ENCODE measurements at places on chromosomes 5 and 9.

DNA sequence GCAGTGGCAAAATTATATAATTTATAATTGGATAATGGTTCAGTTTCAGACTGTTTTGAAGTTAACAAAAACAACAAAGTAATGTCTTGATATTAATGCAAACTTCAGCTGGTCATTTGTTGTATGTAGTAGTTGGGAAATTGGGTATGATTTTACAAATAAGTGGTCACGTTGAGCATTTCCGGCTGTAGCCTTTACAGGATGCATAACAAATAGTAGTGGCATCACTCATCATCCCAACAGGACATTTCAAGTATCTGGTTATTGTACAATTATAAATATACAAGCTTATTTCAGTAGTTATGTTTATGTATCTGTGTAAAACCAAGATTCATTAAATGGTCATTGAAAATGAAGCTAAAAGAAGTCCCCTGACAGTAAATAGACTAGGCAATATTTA lies 72.9 kb downstream of the SMIM15 start:
- no peak for DNase-seq

GRCh38 chr5:53934151-53934820 lies 373.8 kb downstream of the NDUFS4 start:
- no peak for DNase-seq

- DNase-seq: no peak
Observed at GRCh38 chr5:137610598-137610997, 111.5 kb upstream of the SPOCK1 start.

GRCh38 chr5:66724349-66725139 lies 128.4 kb downstream of the MAST4 start:
- no peak for DNase-seq

DNA sequence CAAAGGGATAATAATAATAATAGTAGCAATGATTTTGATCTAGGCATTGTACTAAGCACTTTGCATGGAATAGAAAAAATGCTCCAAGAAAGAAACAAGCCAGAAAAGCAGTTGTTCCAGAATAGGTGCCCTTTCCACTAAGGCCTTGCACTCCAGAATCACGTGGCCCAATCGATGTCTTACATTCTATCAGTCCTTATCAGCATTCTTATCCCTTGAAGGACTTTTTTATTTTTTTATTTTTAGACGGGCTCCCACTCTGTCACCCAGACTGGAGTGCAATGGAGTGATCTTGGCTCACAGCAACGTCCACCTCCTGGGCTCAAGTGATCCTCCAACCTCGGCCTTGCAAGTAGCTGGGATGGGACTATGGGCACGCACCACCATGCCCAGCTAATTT lies 36.5 kb downstream of the PDZD2 start:
- DNase-seq: no peak

DNA sequence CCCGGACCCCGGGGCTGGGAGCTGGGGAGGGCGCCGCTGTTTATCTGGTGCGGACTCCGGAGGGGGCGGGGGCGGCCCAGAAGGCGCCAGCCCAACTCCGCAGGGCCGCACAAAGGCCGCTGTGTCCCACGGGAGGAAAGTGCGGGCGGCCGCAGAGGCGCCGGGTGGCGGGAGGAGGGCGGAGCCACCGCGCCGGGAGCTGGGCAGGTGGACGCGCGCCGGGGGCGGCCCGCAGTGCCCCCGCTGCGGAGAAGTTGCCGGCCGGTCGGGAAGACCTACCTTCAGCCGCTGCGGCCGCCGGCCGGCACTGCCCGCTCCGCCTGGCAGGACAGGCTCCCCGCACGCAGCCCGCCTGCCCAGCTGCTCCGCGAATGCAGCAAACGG lies 43.6 kb downstream of the NACC2 start:
- DNase-seq: no peak

GRCh38 chr5:5572010-5572865 lies 149.8 kb downstream of the ICE1 start:
- no peak for DNase-seq

DNA sequence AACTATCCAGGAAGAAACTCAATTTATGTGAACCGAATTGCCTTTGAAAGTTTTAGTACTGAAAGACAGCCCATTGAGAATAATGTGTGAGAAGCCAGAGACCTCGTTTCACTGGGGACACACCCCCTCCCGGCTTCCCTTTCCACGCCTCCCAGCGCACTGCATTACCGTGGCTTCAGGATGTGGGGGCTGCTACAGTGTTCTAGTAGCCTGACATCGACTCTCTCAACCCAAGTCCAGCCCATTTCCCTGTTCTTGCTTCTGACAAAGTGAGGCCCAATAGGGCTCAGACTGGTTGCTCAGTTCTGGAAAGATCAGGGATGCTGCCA lies 3.5 kb downstream of the PAX5 start:
- DNase-seq: no peak

GRCh38 chr5:887947-888637 lies 4.5 kb downstream of the BRD9 start:
- no peak for DNase-seq

GRCh38 chr9:81683238-81683637 lies 6.1 kb downstream of the TLE1 start:
- DNase-seq: no peak

GRCh38 chr5:179679014-179679674 lies 1.7 kb downstream of the CBY3 start:
- DNase-seq: peak; percentile 37

GRCh38 chr5:62143268-62144229 lies 162.5 kb upstream of the KIF2A start:
- DNase-seq: no peak

DNA sequence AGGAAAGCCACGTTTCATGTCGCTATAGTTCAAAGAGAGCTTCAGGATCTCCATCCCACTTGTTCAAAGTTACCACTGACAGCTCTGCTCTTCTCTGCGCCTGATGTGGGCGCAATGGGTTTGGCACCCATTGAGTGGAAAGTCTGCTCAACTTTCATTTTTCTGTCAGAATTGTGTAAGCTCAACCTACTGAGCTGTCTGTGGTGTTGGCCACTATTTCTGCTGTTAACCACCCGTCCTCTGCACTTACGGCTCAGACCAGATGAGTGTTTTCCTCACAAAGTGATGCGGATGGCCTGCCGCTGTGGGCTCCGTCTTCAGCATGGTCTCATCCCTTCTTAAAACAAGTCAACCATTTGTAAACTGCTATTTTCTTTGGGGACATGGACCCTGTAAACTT lies 131.2 kb downstream of the WNK2 start:
- DNase-seq: no peak

DNA sequence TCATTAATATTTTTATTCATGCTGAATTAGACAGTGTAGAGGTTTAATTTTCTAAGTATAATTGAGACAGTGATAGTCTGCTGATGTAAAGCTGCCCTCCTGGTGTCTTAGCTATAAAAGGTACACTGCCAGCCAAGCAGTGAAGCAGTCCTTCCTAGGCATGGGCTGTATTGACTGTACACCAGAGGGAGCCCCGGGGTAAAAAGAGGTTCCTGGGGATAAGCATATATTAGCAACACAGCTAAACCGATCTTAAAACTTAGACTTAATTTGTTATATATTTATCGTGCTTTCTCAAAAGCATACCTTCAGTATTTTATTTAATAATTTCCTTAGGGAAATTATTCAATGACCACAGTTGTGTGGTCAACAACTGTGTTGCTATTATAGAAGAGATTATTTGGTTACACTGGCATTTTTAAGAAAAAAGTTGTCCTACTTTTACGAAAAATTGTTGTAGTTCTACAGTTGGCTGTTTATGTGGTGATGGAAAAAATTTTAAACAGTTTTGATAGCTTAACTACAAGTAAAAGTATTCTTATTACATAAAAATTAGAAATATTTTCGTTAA lies 68.8 kb downstream of the ELL2 start:
- no peak for DNase-seq

- no peak for DNase-seq
Observed at GRCh38 chr9:98488571-98489312, 220.0 kb downstream of the GABBR2 start.

All from stimulated activated CD8-positive, alpha-beta memory T cell treated with anti-CD3 and anti-CD28 coated beads, Interleukin-2, amount 100 ng/mL, for 1 hour (primary cell).